ENCODE measurements at places on chromosomes 3 and 15. TPM values are rescaled to one million over a fixed set of nuclear protein-coding genes. Genes with fewer than 3 reads are reported as not detected.

CRABP1 gene
- total RNA-seq = 401 TPM

SLC30A4 gene
- 15.9 TPM for total RNA-seq

RAD51 gene
- total RNA-seq = 4.1 TPM

GNAT1 gene
- 66.7 TPM for total RNA-seq

RHOV gene
- 7.2 TPM for total RNA-seq

ISLR gene
- total RNA-seq = 61.2 TPM

TUSC7 gene
- total RNA-seq = not detected

PIGZ gene
- 7.8 TPM for total RNA-seq

KCNMB2 gene
- 7.8 TPM for total RNA-seq

TLR9 gene
- not detected for total RNA-seq

IREB2 gene
- total RNA-seq = 85.2 TPM

GATM gene
- 49.4 TPM for total RNA-seq

NCKIPSD gene
- 17.0 TPM for total RNA-seq

CPLX3 gene
- total RNA-seq = 42.8 TPM

SPINK8 gene
- total RNA-seq = not detected

IL17RE gene
- total RNA-seq = 0.71 TPM

SLC12A1 gene
- 2.1 TPM for total RNA-seq

CLDN18 gene
- total RNA-seq = not detected

TIGIT gene
- not detected for total RNA-seq

UBE2E1 gene
- 93.1 TPM for total RNA-seq

CCK gene
- total RNA-seq = 5.6 TPM

MAP6D1 gene
- total RNA-seq = 2.9 TPM

ECE2 gene
- 2.0 TPM for total RNA-seq

ARL14 gene
- total RNA-seq = not detected

PLCH1 gene
- total RNA-seq = 35.0 TPM

TRNT1 gene
- 33.2 TPM for total RNA-seq

MGLL gene
- total RNA-seq = 46.3 TPM

ACKR4 gene
- total RNA-seq = 6.6 TPM

MCTP2 gene
- 8.6 TPM for total RNA-seq

FBXO40 gene
- 0.22 TPM for total RNA-seq

AGBL1 gene
- 3.7 TPM for total RNA-seq

RLBP1 gene
- total RNA-seq = 102 TPM

ESYT3 gene
- 3.6 TPM for total RNA-seq

LSAMP gene
- total RNA-seq = 52.5 TPM

TAGLN3 gene
- 78.5 TPM for total RNA-seq

P2RY1 gene
- 47.6 TPM for total RNA-seq

MME gene
- total RNA-seq = 19.2 TPM

NDN gene
- 145 TPM for total RNA-seq

GABRR3 gene
- total RNA-seq = 25.8 TPM

C3orf52 gene
- 2.1 TPM for total RNA-seq

ANKRD63 gene
- total RNA-seq = not detected

ITPKA gene
- total RNA-seq = 2.6 TPM

ANKDD1A gene
- 10.4 TPM for total RNA-seq

PODXL2 gene
- total RNA-seq = 99.9 TPM

STRC gene
- 5.1 TPM for total RNA-seq

KCNAB1 gene
- total RNA-seq = 23.5 TPM

NECTIN3 gene
- total RNA-seq = 106 TPM

FSIP1 gene
- 4.3 TPM for total RNA-seq

RYR3 gene
- total RNA-seq = 14.1 TPM

FGF7 gene
- total RNA-seq = 15.6 TPM

TSC22D2 gene
- 40.0 TPM for total RNA-seq

GOLGA6L7 gene
- total RNA-seq = not detected

PLSCR2 gene
- not detected for total RNA-seq

ATP2B2 gene
- total RNA-seq = 28.0 TPM

TUSC2 gene
- total RNA-seq = 31.8 TPM

CORO2B gene
- total RNA-seq = 43.0 TPM

RBP2 gene
- not detected for total RNA-seq

NUP210 gene
- 29.5 TPM for total RNA-seq
